Eye (tissue), 1 donor: ENCODE measurements at places on chromosomes 7 and 10.

GRCh38 chr7:133570321-133570720 is 317.4 kb downstream of the EXOC4 start:
- no peak for DNase-seq

- no peak for DNase-seq
Measured at GRCh38 chr10:71241830-71242621, 29.7 kb downstream of the UNC5B start.

GRCh38 chr10:77081481-77081891 is 556.1 kb downstream of the KCNMA1 start:
- DNase-seq, result no peak

DNA sequence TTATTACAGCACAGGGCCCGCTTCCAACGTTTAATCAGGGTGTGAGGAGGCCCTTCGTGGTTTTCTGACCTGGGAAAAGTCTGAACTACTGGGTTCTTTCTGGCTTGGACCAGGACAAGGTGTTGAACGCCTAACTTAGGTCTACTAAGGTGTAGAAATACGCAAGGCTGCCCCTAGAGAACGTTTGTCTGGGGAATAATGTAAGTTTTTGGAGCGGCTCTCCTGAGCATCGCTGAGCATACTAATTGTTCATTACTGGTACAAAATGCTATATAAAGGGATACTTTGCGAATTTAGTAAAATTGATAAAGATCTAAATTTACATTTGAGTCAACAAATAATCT is 32.4 kb upstream of the TOMM7 start:
- no peak for DNase-seq

- peak; percentile 70 for DNase-seq
Measured at GRCh38 chr10:103660364-103661197, 167.1 kb downstream of the NEURL1 start.

- peak; percentile 52 for DNase-seq
Measured at GRCh38 chr10:23065181-23065948, 30.0 kb upstream of the MSRB2 start.

- no peak for DNase-seq
Measured at GRCh38 chr10:50885097-50885859, at the start of gene A1CF. Gene A1CF, minus strand, starts transcription at chr10:50885627. Its CDS starts 25,687 bp downstream, at chr10:50859940.

- DNase-seq, result peak; percentile 31
Measured at GRCh38 chr10:19638182-19638895, 177.9 kb upstream of the PLXDC2 start.

DNA sequence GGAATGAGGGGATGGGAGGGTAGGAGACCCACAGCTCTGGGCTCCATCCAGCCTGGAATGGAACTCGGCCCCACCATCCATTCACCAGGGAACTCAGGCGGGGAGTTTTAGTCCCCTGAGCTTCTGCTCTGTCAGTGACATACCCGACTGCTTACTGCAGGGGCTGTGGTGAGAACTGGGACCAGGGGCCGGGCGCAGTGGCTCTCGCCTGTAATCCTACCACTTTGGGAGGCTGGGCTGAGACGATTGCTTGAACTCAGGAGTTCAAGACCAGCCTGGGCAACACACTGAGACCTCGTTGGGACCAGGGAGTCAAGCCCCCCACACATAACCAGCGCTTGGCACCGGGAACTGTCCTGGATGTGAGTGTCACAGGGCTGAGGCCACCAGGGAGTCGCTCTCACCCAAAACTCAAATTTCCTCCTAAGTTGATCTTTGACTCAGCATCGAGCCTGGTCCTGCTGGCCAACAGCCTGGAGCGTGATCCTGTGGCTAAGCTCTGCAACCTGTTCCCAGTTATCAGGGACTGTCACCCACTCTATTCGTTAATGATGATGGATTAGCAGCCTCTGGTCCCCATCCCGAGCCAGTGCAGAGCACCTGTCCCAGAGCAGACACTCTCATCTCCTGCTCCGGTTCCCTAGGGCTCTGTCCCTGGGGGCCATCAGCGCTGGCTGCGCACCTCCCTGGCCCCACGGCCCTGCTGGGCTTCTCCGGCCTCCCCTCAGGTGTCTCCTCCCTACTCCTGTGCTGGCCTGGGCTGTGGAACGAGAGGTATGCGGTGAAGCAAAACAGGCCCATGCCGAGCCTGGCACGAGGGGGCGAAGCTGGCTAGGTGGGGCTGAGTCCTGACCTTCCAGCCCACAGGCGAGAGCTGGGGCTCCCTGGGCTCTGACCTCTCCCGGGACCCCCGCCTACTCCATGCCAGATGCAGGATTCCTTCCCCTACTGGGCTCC is 902 bp upstream of the CLDN15 start:
- DNase-seq, result no peak

- peak; percentile 14 for DNase-seq
Measured at GRCh38 chr7:99267841-99268576, 4.6 kb upstream of the MYH16 start.

GRCh38 chr10:20065814-20066213 is 249.6 kb downstream of the PLXDC2 start:
- no peak for DNase-seq

DNA sequence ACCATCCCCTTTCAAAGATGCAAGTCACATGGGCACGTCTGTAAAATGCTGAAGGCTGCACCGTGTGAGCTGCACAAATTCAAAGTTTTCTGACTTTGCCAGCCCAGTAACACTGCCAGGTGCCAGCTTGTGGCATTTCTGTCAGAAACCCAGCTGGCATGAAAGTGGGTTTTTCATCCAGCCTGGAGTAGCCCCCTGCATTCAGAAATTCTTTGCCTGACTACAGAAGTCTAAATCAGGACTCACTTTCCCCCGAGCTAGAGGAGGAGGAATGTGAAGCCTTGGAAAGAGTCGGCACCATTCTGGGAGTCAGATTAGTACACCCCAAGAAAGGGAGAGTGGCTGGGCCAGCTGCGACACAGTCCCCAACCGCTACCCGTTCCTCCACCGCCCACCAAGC is 56.7 kb upstream of the EN2 start:
- no peak for DNase-seq

- peak; percentile 18 for DNase-seq
Measured at GRCh38 chr7:26860361-26860760, 4.0 kb downstream of the SKAP2 start.

DNA sequence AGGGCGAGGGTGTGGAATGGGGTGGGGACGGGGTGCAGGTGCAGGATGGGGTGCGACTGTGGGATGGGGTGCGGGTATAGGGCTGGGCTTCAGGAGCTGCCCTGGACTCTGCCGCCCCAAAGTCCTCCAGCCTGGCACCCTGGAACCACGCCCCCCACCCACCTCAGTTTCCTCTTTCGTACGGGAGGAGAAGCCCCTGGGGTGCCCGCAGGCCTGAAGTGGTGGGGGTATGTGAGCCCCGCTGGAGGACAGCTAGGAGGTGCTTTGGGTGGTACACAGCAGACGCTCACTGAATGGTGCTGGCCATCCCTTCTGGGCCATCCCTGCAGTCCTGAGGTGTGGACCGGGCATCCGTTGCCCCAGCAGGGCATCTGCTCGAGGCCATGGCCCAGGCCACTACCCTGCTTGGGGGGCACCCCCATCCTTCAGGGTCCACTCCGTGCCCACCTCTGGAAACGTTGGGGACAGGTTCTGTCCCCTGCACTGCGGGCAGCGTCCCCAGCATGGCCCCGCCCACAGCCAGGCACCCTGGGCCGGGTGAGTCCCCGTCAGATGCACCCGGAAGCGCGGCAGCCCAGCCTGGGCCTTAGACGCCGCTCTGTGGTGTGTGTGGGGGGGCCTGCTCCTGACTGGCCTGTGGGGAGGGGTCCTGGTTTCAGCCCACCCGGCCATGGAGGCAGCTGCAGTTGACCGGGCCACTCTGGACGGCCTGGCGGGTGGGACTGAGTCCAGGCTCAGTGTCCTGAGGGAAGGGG is 41.6 kb downstream of the UNCX start:
- no peak for DNase-seq

GRCh38 chr10:6221971-6222751 is 19.4 kb downstream of the PFKFB3 start:
- DNase-seq, result no peak

DNA sequence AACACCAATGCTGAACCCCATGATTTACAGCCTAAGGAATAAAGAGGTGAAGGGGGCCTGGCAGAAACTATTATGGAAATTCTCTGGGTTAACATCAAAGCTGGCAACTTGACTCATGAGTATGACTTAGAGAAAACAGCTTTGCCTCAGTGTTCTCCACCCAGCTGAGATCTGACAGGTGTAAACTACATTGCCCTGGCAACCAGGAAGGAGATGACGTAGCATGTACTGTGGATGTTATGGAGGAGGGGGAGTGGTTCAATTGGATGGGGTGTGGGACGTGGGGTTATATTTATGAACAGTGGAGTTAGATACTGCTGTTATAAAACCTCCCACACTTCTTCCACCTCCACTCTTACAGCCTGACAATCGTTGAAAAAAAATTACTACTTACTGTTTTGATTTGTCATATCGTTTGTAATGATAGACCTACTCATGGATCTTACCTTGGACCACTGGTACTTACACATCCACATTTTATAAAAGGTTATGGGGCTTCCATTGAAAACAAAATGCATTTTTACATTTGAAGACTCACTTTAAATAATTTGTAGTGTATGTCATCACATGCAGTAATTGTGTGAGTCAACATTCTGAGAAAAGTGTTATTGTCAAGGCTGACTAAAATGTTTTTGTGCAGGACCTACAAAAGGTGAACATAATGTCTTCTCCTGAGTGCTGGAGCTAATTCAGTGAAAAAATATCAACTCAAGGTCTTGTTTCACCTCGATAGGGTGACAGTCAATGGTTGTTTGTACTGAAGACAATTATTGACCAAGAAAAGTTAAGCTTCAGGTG is 6.4 kb downstream of the OR2F1 start:
- DNase-seq, result no peak

DNA sequence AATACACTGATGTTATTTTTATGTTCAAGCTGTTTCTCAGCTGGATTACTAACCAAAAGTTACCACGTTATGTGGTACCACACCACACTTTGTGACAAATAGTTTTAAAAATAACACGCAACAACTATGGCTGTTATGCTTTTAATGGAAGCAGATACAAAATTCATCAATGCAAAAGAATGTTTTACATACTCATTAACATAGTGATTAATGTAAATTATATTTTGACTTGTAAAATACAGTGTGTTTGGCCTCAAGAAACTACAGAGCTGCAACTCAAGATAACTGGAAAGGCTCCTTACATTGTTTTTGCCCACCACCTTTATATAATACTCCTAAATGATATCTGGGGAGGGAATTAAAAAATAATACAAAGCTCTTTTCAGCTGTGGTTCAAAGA is 25.5 kb downstream of the NCOA4 start:
- DNase-seq, result no peak

DNA sequence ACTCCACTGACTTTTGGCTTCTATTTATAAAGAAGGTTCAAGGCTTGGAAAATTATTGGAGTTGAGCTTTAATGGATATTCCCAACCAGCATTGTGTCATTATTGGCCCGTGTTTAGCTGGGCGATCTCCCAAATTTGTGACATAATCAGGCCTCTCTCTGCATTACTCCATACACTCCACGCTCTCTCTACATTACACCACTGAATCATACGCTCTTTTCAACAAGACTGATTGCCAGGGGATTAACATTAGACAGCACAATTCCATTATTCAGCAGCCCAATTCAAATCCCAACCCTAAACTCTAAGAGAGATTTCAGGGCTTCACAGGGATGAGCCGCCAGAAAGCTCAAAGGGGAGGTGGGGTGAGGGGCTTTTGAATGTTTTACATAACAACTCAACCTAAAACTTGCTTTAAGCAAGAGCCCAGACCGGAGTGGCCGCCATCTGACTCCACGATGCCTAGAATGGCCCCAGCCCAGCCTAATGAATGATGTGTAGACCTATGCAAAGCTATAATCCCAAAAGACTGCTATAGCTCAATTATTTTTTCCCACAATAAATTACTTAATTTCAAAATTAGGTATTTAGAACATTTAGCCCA is 61.8 kb downstream of the FGFR2 start:
- DNase-seq, result peak; percentile 78

DNA sequence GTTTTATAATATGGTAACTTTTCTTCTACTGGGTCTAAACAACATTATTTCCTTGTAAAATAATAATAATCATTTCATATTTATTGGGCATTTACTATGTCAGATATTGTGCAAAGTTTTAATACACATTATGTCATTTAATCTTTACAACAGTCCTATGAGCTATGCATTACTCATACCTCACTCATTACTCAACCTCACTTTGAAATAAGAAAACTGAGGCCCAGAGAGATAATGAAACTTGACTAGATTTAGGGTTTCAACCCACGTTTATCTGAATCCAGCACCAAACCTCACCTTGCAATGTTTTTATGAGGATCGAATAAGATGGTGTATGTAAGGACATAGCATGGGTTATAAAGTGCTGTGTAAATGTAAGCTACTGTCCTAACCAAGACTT is 153.2 kb upstream of the SLC13A1 start:
- no peak for DNase-seq

GRCh38 chr10:121800146-121800545 is 127.7 kb downstream of the ATE1 start:
- DNase-seq, result peak; percentile 49

GRCh38 chr10:86970162-86970981 is 2.1 kb downstream of the ADIRF start:
- peak; percentile 86 for DNase-seq

GRCh38 chr10:79405995-79406515 is 39.4 kb downstream of the ZCCHC24 start:
- no peak for DNase-seq

GRCh38 chr7:15418264-15418663 is 143.6 kb downstream of the AGMO start:
- DNase-seq, result no peak

GRCh38 chr7:127899411-127899810 is 131.8 kb downstream of the LRRC4 start:
- no peak for DNase-seq

GRCh38 chr10:132460071-132460470 is 63.1 kb downstream of the PWWP2B start:
- no peak for DNase-seq
